ENCODE measurements at places on chromosomes 4 and X.

- DNase-seq: no peak
These were observed 218.1 kb upstream of the FAT4 start for GRCh38 chr4:125096662-125097061.

GRCh38 chrX:71622576-71623450, 4.5 kb upstream of the CXCR3 start:
- DNase-seq: peak; percentile 57

DNA sequence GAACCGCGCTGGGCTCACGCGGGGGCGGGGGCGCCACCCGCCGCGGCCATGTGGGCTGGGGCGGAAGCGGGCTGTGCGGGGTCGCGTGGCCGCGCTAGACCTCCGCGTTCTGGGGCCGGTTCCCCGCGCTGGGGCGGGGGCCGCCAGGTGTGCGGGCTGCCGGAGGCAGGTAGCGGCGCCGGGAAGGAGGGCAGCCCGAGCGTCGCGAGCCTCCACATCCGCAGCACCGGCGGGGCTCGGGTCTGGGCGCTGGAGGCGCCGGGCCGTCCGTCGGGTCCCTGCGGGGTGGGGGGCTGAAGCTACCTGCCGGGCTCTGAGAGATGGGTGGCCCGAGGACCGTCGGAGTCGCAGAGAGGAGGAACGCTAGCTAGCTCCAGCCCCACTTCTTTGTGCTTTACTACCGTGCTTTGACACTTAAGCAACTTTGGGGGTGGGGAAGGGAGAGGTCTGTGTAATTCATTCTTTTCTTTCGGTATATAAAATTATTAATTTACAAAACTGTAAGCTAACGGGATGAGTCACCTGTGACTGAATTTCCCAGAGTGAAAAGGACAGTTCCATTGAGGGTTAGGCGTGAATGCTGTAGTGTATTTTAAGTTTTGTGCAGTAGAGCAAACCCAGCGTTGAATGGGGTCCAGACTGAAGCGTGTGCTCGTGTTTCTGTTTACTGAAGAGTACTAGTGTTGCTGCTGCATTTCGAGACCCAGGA, 689 bp downstream of the METAP1 start:
- peak; percentile 42 for DNase-seq

DNA sequence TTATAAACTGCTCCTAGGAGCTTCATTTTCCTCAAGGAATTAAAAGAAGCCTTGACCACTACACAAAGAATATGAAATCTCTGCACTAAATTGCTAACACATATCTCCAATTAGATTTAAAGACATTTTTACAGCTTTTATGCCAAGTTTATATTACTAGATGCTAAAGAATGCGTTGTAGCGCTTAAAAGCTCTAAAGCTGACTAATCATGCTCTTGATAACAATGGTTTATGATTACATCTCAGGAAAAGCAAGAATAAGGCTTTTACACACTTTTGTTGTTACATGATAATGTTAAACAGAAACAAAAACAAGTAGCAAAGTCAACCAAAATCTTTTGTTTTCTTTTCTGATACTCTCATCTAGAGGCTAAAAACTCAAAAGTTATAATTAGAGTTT, 44.7 kb downstream of the SLC10A7 start:
- no peak for DNase-seq

DNA sequence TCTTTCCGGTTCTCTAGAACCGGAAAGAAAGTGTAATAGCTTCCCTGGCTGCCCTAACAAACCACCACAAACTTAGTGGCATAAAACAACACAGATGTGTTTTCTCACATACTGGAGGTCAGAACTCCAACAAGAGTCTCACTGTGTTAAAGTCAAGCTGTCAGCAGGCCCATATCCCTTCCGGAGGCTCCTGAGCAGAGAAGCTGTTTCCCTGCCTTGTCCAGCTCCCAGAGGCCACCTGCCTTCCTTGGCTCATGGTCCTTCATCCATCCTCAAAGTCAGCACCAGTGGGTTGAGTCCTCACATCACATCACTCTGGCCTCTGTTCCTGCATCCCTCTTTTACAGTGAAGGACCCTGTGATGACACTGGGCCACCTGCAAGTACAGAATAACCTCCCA, 49.8 kb upstream of the HMX1 start:
- no peak for DNase-seq

GRCh38 chr4:92100975-92101374, 202.8 kb upstream of the GRID2 start:
- DNase-seq: no peak

- DNase-seq: no peak
These were observed 247.2 kb upstream of the EPHA5 start for GRCh38 chr4:65917486-65917885.

GRCh38 chr4:94765648-94766047, 7.9 kb downstream of the BMPR1B start:
- DNase-seq: no peak

DNA sequence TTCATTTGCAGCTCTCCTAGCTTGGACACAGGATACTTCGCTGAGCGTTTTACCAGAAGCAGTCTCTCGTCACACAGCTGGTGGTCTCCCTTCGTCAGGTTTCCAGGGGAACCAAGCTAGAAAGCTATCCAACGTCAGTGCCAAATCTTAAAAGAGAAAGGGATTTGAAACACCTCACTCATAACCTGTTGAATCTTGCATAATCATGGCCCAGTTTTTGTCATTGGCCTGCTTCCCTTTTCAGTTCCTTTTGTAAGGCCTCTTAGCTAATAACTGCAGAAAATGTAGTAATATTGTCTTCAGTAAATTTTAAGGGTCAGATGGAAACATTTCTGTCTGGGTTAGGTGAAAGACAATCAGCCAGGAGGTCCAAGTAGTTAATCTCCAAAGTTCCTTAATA, 22.0 kb downstream of the RAB39B start:
- DNase-seq: no peak

DNA sequence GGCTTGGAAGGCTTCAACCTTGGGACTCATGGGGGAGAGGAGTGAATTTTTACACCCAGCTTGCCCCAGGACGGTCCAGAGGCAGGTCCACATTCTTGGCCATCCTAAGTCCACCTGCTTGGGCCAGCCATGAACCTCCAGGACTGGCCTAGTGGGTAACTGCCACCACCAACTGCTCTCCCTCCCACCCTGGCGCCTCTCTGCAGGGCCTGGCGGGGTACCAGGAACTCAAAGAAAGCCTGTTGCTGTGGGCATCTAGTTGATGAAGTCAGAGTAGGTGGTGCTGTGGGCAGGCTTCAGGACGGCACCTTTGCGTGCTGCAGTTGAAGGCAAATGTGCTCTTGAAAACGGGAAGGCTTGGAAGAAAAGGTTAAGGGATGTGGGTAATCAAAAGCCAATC, 12.0 kb downstream of the BCOR start:
- no peak for DNase-seq

- no peak for DNase-seq
These were observed 309.7 kb downstream of the PACRGL start for GRCh38 chr4:21009956-21010355.

DNA sequence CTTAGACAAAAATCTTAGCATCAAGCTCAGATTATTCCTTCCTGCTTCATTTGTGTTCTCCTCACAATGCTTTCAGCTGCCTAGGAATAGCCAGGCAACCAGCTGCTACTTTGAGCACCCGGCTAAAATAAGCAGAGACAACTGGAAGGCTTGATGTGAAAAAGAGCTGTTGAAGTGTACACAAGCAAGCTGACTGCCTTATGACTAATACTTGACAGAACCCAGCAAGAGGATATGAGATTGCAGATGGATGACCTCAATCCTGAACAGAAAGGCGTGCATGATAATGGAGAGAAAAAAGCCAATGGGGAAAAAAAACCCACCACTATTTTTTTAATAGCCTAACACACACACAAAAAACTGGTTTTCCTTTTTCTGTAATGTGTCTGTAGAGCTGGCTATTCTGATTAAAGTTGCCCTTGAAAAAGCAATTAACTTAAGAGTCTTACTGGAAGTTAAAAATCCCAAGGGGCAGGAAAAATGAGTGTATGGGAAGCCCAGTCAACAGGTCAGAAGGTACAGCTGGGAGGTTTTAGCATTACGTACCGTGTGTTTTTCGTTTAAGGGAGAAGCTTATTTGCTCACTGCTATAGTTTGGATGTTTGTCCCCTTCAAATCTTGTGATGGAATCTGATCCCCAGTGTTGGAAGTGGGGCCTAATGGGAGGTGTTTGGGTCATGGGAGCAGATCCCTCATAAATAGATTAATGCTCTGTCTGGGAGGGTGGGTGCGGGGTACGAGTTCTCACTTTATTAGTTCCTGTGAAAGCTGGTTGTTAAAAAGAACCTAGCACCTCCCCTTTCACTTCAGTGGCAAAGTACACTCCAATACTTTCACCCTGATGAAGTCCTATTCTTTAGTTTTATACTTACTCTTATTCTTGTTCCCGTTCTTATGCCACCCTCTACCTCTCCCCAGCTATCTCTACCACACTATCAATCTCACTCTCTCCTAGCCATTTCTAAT, 37.1 kb upstream of the HERC6 start:
- DNase-seq: no peak

DNA sequence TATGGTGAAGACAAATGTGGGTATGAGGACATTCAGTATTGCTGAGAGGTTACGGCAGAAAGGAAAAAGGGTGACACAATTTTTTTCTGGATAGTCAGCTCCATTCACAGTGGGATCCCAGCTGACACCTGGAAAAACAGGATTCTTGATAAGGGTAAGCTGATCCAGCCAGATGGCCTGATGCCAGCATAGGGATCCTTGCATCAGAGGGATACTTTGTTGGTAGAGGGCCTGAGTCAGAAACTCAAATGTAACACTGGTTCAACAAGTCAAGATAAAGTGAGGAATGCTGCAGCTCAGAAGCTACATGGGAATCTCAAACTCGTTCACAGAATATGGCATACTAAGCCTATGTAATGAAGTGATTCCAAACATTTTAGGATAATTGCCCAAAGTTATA, 726.7 kb downstream of the C4orf33 start:
- DNase-seq: no peak

- DNase-seq: no peak
These were observed 24.2 kb upstream of the CSF2RA start for GRCh38 chrX:1244164-1245076.

- DNase-seq: no peak
These were observed 239.0 kb downstream of the PDGFC start for GRCh38 chr4:156732634-156733033.

DNA sequence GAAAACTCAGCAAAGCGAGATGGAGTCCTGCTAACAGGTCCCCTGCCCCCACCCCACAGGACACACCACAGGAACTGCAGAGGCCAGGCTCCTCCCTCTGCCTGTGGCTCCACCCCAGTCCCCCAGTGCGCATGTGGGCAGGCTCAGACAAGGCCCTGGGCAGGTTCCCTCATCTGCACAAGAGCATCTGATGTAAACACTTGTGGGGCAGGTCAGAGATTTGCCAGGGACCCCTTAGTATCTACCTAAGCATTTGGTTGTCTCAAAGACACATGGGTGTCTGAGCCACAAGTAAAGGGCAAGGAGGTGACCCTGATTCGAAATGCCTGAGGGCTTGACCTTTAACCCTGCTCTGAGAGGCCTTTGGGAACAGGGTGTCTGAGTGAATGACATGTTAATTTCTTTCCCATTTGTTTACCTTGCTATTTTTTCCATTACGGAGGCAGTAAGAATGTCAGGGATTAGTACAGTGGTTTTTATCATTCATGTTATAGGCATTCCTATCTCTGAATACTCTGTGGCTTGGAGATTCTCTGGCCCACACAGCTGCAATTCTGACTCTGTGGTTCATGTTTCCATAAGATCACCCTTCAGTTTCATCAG, 85.3 kb downstream of the ZNF518B start:
- no peak for DNase-seq

GRCh38 chr4:55172694-55173287, 47.4 kb upstream of the KDR start:
- DNase-seq: no peak

DNA sequence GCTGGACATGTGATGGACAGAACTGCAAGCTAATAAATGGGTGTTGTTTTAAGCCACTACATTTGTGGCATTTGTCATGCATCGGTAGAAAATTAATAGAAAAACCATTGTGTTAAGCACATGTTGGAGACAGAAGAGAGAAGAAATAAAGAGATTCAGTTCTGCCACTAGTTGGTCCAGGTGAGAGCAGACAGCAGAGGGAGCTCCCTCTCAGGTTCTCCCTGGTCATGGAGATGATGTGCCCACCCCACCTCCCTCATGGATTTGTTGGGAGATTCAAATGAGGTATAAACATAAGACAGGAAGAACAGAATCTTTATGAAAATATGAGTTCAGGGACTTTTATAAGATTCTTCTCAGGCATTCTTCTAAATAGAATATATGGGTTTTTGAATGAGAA, 36.8 kb upstream of the OCIAD2 start:
- no peak for DNase-seq

- DNase-seq: no peak
These were observed 20.1 kb downstream of the GPR143 start for GRCh38 chrX:9745417-9746115.

GRCh38 chrX:131032354-131033230, 25.6 kb upstream of the ARHGAP36 start:
- DNase-seq: no peak

DNA sequence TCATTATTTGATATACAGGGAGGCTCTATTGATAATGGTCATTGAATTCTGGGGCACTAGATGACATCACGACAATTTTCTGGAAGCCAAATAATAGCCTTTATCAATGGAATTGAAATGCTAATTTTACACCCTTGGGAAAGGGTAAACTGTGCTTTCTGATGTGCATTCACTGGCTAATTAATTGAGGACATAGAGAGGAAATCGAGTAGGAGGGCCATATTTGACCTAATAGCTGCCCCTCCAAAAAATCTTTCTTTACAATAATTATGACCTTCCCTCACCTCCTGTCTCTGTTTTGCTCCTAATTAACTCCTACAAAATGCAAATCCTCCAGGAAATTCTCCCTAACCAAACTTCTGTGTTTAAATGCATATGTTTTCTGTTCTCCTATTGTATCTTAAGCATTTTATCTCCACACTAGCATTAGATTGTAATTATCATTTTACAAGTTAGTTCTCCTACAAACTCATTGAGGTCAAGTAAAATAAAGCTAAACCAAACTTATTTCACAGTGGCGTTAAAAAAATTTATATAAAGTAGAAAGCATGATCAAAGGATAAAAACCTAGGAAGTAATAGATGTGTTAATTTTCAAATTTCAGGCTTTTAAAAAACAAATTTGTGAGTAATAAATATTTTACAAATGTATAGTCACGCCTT, 1414.0 kb upstream of the AGA start:
- DNase-seq: no peak

DNA sequence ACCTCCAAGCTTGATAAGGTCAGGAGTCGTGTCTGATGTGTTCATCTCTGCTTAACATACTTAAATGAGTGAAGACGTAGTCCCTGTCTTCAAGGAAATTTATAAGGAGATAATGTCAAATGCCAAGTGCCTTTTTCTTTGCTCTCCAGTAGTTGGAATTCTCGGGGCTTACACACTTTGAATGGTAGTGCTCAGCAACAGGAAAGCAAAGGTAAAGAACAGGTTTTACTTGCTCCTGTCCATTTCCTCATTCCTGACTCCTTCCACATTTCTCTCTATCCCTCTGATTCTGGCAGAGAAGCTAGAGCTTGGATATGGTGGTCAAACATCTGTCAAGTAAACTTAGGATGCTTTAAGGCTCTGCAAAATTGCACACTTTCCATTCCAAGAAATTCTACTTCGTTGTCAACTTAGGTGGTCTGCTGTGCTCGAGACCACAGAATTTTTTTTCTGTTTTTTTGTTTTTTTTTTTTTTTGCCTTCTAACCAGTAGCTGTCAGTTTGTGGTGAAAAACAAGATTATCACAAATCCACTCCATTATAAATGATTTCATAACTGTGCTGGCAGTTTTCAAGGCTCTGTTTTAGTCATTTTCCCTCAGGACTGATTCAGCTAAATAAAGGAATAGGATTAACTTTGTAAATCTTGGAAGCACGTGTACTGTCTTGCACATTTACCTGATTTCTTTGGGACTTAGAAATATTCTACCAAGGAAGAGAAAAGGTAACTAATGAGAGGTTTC, 180.8 kb upstream of the ANXA3 start:
- DNase-seq: no peak
